ENCODE measurements at places on chromosomes 4 and X.

DNA sequence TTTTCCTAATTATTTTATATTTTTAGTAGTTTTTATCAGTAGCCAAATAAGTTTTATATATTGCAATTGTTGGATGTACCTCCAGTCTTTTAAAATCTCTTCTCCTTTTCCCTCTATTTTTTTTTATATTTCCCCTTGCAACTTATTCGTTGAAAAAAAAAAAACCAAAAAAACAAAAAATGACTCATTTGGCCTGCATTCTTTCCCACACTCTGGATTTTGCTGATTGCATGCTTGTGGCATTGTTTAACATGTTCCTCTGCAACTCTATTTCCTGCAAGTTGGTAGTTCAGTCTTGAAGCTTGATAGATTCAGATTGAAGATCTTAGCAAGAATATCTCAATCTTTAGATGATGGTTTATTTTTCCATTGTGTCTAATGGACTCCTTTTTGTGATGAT lies 260.6 kb upstream of the BOD1L1 start:
- DNase-seq = peak; percentile 94

- DNase-seq = no peak
These were observed 841.0 kb downstream of the FAM133A start for GRCh38 chrX:94515009-94515408.

- peak; percentile 2 for DNase-seq
These were observed 171.1 kb downstream of the PDGFRA start for GRCh38 chr4:54400188-54400587.

- DNase-seq = no peak
These were observed 197.9 kb downstream of the IL13RA2 start for GRCh38 chrX:114819509-114819908.

GRCh38 chrX:104343428-104344129 lies 88.8 kb upstream of the ESX1 start:
- peak; percentile 68 for DNase-seq

Data from fibroblast of the aortic adventitia (primary cell).